ENCODE measurements at places on chromosomes 2 and 18.

- no peak for DNase-seq
Measured at GRCh38 chr2:12463189-12463588, 253.5 kb upstream of the TRIB2 start.

DNA sequence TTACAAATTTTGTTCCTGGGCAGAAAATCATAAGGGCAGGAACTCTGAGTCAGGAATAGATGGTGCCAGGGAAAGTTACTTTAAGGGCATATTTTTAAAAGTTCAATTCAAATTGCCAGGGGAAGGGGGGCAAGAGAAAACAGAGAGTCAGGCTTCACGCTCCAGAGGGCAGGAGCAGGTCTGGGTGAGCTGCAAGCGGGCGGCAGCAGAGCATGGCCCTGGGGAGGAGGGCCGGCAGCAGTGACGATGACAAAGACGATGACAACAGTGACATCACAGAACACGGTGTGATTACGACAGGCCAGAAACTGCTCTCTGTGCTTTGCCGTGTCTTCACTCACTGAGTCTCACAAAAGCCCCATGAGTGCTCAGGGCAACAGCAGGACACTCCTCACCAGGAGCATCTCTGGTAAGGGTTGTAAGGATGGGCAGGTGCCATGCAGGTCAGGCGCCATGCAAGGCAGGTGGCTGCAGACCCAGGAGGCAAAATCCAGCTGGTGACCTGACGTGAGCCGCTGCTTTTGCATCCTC is 23.3 kb downstream of the CHST10 start:
- no peak for DNase-seq

GRCh38 chr2:240856151-240856980 is 12.3 kb upstream of the AGXT start:
- no peak for DNase-seq

- no peak for DNase-seq
Measured at GRCh38 chr2:193523662-193524061, 1328.9 kb upstream of the TMEFF2 start.

Data from activated naive CD4-positive, alpha-beta T cell treated with anti-CD3 and anti-CD28 coated beads, Interleukin-2, amount 50 U/mL, for 72 hours (primary cell).